ENCODE measurements at places on chromosomes 5 and 9. TPM values are rescaled to one million over a fixed set of nuclear protein-coding genes. Genes with fewer than 3 reads are reported as not detected.

DNA sequence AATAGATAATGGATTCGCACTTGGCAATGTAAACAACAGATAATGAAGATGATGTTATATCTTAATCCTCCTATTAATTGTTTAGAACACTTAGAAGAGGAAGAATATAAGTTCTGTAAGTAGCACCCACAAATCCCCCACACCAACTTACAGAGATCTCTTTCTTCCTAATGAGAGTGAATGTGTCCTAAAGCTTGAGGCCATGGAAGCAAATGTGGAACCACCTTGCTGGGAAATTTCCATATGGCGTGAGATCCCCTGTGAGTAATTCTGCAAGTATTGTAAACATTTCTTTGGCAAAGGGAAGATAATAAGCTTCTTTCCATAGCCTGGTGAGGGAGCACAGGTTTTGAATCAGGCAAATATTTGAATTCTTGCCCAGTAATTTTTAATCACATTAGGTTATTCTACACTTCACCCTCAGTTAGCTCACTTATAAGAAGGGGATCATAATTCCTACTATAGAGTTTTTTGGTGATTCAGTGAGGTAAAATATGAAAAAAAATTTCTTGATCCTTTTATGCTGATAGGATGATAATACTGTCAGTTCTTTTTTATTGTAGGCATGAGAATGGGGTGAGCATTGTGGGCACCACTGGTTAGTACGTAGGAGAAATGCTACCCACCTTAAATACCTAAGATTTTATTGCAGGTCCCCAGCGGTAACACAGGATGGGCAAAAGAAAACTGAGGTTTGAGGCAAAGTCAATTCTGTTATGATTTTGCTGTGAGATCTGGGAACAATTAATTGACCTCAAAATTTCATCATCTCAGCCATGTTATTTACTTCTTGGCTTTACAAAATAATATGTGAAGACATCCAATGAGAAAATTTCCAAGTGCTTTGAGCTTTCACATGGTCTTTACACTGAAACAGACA is 574.8 kb downstream of the PSAT1 start:
- peak; percentile 69 for DNase-seq

- DNase-seq: no peak
Measured at GRCh38 chr5:119059740-119060255, 11.1 kb upstream of the DMXL1 start.

DNA sequence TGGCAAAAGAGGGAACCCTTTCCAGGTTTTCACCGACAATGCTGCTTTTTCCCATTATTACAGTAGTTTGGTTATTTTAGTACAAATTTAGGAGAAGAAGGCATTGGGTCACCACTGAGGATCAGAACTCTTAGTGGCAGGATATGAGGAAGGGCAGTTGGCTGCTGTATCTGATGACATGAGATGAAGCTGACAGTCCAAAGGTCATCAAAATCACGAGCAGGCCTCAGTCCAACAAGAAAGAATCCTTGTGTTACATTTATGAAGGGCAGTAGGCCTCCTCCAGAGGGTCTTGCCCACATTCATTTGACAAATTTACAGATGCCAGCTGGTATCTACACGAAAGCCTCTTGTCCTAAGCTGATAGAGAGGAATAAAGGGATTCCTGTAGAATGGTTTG is 49.5 kb upstream of the COL15A1 start:
- DNase-seq: no peak

The ATP10B gene
- total RNA-seq: not detected

GRCh38 chr5:98776066-98776705 is 2.7 kb downstream of the RGMB start:
- DNase-seq: peak; percentile 94

The CTSV gene
- total RNA-seq: 0.36 TPM

The CDC20B gene
- not detected for total RNA-seq

DNA sequence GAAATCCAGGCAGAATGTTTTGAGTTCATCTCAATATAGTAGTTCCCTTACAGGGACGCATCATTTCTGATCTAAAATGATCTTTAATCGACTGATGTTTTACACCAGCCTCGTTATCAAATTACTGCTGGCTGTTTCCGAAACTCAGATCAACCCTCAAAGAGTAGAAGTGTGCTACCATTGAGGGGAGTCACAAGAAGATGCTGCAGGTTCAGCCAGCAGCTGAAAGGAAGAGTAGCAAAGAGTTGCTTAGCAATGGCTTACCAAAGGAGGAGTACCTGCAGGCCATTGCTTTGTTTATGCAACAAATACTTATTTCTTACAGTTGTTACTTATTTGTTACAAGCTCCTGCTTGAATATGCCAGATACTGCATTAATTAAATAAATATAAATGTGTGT is 144.1 kb downstream of the EBF1 start:
- DNase-seq: no peak

The SH3TC2 gene
- total RNA-seq: 0.72 TPM

GRCh38 chr5:177142098-177142611 is 8.6 kb downstream of the NSD1 start:
- peak; percentile 59 for DNase-seq

DNA sequence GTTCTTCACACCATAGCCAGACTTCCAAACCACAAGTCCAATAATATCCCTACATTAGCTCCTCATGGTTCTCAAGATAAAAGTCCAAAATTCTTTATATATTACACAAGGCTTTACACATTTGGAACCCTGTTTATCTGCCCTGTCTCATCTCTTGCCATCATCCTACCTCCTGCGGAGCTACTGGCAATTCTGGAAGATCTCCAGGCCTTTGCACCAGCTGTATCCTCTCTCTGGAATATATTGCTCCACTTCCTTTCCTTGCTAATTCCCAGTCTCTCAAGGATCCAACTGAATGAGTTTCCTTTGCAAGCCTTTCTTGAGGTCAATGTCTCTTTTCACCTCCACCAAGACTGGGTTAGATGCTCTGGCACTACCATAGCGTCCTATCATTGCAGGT is 41.3 kb upstream of the MIER3 start:
- DNase-seq: no peak

GRCh38 chr5:180799902-180800801 is 2.5 kb downstream of the MGAT1 start:
- DNase-seq: peak; percentile 94

The NTRK2 gene
- total RNA-seq: 3.3 TPM

- DNase-seq: no peak
Measured at GRCh38 chr5:93302711-93303110, 278.3 kb downstream of the NR2F1-AS1 start.

DNA sequence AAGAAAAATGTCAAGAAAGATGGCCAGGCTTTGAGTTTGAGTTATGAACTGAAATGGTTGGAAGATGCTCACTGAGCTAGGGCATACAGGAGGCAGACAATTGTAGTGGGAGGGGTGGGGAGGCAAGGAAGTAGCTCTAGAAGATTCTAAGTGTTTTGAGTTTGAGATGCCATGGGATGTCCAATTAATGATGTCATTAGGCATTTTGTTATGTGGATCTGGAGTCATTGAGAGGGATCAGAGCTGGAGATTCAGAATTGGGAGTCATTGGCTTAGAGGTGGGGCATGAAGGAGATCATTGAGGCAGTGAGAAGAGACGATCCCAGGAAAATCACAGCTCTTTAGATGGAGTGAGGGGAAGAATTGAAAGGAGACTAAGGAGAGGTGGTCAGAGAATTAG is 111.5 kb upstream of the ZNF618 start:
- no peak for DNase-seq

- no peak for DNase-seq
Measured at GRCh38 chr9:95413793-95414192, 96.3 kb upstream of the FANCC start.

- no peak for DNase-seq
Measured at GRCh38 chr5:77733130-77733529, 43.0 kb downstream of the TBCA start.

The ANKRD31 gene
- 0.29 TPM for total RNA-seq

The PCDHGB3 gene
- 6.2 TPM for total RNA-seq

DNA sequence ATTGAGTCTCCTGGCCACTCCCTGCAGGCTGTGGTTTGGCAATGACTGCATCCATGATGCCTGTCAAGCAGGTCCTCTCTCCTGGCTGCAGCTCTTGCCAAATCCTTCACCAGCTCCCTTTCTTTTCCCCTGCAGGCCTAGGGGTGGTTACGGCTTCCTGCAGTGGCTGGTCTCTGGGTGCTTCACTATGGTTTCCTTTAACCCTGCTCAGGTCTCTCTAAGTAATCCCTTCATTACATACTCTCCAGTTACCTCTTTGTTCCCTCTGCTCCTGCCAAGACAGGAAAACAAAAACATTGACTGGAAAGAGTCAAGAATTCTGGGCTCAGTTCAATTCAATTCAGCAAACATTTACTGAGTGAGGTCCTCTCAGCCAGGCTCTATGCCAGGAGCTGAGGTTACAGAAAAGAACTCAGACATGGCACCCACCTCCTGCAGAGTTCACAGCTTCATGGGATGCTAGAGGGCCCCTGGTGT is 19.8 kb upstream of the PTPN3 start:
- no peak for DNase-seq

GRCh38 chr5:111752426-111752965 is 4.5 kb downstream of the NREP start:
- no peak for DNase-seq

The TNIP1 gene
- 66.3 TPM for total RNA-seq

DNA sequence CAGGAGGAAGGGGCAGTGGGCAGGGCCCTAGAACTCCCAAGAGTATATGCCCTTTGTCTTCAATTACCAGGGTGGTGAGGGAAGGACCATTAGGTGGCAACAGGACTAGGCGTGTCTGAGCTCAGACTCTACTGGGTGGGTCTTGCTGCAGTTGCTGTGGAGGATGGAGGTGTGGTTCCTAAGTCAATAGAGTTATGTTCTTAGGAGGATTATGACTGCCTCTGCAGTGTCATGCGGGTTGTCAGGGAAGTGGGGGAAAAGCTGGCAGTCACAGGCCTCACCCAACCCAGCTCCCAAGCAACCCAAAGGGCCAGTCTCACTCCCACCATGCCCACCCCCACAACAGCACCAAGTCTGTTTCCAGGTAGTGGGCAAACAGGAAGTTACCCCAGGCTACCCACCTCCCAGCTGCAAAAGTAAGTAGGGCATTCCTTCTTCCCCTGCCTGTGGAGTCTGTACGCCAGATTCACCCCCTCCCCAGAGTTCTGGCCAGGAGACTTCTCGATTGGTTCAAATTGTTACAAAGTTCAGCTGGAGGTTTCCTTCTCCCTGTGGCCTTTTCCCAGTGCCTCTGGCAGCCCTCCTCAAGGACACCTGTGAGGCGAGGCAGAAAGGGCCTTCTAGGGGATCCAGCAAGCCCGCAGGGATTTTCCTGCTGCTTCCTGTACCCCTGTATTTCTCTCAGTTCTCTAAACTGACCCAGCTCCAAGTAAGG is 145.3 kb downstream of the HINT1 start:
- no peak for DNase-seq

DNA sequence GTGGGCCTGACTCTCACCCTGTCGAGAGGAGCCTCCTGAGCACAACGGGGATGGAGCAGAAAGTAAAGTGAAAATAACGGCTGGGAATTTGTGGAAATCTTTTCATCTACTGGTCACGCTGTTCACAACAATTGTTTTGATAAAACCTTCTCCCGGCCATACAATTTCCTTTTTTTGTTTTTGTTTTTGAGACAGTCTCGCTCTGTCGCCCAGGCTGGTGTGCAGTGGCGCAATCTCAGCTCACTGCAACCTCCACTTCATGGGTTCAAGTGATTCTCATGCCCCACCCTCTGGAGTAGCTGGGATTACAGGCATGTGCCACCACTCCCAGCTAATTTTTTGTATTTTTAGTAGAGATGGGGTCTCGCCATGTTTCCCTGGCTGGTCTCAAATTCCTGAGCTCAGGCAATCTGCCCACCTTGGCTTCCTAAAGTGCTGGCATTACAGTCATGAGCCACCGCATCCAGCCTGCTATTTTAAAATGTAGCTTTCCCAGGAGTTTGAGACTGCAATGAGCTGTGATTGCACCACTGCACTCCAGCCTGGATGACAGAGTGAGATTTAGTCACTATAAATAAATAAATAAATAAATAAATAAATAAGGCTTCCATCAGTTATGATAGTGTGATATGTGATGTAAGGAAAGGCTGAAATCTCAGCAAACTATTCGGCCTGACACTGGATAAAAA is 73.5 kb upstream of the PTGER4 start:
- no peak for DNase-seq

DNA sequence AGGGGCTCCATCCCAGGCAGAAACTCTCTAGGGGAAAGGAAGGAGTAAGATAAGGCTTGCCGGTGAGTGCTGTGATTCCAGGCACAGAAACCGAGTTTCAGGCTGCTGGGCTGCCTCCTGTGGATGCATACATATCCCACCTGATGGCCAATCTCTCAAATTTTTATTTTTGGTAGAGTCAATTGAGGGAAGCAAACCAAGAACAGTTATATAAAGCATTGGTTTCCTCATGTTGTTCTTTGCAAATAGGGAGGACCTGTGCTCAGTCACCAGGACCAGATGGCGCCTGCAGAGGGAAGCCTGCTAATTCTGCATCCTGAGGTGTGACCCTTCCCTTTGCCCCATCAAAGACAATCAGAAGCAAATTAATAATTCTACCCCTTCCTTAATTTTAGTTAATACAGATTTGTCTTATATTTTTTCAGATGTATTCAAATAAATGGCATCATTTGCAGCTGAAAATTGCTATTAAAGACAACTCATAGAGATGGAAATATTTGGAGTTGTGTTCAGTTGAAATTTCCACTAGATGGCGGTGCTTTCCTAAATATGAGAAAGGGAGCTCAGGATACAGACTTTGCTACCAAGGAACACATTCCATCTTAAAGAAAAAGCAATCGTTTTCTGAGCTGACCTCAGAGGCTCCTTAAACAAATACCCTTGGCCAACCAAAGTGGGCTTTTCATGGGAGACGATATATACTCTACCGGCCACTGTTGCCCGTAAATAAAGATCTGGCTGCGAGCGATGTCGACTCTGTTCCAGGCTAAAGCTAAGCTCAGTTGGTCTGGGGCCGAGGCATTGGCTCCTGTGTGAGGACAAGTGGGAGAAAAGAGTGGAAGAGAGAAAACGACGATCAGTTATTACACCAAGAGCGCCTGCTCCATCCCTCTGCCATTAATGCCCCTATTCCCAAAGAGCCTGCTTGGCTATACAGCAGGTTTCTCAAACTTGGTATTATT is 225.7 kb upstream of the KLF9 start:
- no peak for DNase-seq

GRCh38 chr5:168114444-168115017 is 176.9 kb upstream of the WWC1 start:
- DNase-seq: peak; percentile 91

GRCh38 chr5:35032356-35032755 is 15.4 kb downstream of the AGXT2 start:
- DNase-seq: no peak

DNA sequence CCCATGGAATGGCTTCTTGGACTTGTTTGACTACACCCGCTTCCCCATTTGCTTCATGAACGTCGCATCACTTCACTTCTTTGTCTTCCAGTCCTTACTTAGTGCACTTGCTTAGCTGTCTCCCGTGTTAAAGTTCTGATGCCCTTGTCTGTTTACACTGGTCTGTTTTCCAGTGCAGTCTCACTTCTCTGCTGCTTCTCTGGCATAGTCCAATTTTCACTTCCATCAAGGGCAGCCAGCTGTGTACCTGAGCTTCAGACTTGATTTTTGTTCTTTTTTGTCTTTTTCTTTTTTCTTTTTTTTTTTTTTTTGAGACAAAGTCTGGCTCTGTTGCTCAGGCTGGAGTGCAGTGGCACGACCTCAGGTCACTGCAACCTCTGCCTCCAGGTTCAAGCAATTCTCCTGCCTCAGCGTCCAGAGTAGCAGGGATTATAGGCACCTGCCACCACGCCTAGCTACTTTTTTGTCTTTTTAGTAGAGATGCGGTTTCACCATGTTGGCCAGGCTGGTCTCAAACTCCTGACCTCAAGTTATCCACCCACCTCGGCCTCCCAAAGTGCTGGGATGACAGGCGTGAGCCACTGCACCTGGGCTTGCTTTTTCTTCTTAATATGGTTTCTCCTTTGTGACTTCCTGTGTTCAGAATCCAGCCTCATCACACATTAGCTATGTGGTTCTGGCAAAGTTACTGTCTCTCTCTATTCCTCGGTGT is 75.4 kb downstream of the LRRC70 start:
- peak; percentile 17 for DNase-seq

The SLC36A2 gene
- not detected for total RNA-seq
